Activated naive CD8-positive, alpha-beta T cell treated with anti-CD3 and anti-CD28 coated beads for 36 hours (primary cell): ENCODE measurements at places on chromosomes 5 and 9. TPM values are rescaled to one million over a fixed set of nuclear protein-coding genes. Genes with fewer than 3 reads are reported as not detected.
A peak's percentile ranks its signal among the peaks of the same experiment; 100 is the strongest.

- DNase-seq: no peak
Measured at GRCh38 chr5:58703925-58704555, 121.2 kb downstream of the RAB3C start.

The DRD1 gene
- total RNA-seq: not detected

GRCh38 chr9:134847752-134848432, 32.7 kb upstream of the FCN2 start:
- DNase-seq: no peak

The GPR150 gene
- total RNA-seq: 0.52 TPM

DNA sequence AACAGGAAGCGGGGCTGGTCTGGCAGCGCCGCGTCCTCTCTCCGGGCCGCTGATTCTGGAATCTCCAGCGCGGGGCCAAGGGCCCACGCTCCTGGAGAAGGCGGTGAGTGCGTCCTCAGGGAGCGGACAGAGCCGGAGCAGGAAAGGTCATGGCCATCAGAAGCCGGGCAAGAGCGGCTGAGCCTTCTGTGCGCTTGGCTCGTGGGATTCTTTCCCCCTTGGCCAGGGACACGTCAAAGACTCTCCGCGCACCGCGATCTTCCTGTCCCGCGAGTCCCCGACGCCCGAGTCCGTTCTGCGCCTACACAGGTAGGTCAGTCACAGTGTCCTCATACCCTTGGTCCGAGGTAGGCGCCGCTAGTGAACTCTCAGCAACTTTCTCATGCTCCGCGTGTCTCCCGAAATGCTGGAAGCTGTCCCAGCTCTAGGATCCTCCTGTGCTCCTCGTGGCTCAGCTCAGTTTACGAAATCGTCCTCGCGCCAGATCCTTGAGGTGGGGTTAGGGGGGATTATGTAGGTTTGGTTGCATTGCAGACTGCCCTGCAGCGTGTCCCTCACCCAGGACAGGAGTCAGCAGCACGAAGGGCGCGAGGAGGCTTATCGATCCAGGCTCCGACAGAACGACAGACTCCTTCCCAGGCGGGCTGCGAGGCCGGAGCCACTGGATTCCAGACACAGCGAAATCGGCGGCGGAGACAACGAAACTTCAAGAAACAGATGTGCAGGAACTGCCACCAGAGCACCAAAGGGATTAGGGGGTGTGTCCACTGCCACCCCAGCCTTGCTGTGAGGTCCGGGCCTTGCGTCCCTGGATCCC, 8.7 kb downstream of the LHX6 start:
- DNase-seq: no peak

DNA sequence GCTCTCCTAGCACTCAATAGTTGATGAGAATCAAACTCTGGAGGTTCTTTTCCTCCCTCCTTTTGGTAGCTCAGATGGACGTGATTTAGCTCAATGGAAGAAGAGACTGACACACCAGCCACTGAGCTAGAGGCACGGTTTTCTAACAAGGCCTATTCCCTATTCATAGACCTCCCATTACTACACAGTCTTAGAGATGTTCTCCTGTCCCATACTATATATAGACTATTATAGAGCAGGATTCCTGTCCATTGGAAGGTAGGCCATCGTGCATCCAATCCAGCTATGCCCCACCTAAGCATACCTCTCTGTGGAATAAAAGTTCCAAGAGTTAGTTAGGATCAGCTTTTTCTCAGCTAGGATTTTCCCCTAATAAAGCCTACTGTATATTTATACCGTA, 30.3 kb upstream of the CTNNAL1 start:
- no peak for DNase-seq

- peak; percentile 65 for DNase-seq
Measured at GRCh38 chr5:151612689-151613427, 21.7 kb upstream of the FAT2 start.

DNA sequence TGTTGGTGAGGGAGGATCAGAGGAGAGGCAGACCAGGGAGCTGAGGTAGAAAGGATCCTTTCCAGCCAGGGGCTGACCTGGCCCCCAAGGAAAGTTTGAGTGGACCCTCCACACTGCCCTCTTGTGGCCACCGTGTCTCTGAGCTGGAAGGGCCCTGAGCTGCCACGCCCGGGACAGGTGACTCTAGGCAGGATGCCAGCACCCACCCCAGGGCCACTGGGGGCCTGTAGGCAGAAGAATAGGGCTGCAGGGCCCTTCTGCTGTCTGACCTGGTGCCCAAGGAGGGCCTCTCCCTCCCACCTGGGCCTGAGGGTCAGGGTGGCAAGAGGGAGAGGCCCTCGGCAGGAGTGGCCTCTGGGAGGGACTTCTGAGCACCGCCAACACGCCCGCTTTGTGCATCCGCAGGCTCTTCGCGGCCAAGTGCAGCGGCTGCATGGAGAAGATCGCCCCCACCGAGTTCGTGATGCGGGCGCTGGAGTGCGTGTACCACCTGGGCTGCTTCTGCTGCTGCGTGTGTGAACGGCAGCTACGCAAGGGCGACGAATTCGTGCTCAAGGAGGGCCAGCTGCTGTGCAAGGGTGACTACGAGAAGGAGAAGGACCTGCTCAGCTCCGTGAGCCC, 76.8 kb downstream of the LMX1B start:
- peak; percentile 58 for DNase-seq

DNA sequence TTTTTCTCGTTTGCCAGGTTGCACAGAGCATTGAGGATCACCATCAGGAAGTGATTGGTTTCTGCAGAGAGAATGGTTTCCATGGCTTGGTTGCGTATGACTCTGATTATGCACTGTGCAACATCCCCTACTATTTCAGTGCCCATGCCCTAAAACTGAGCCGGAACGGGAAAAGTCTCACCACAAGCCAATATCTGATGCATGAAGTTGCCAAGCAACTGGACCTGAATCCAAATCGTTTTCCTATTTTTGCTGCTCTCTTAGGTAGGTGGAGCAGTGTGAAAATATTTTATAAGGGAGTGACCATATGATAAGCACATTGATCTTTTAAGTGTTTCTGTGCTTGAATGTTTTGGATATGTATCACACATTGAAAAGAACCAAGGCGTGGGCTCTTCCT, 17.7 kb upstream of the FAM120AOS start:
- DNase-seq: no peak

GRCh38 chr5:136215812-136216211, 22.9 kb upstream of the SMIM32 start:
- DNase-seq: no peak

The SLC34A1 gene
- total RNA-seq: not detected

- no peak for DNase-seq
Measured at GRCh38 chr5:145962001-145962400, 25.6 kb downstream of the SH3RF2 start.

- DNase-seq: no peak
Measured at GRCh38 chr9:114591291-114591787, 3.8 kb downstream of the ATP6V1G1 start.

DNA sequence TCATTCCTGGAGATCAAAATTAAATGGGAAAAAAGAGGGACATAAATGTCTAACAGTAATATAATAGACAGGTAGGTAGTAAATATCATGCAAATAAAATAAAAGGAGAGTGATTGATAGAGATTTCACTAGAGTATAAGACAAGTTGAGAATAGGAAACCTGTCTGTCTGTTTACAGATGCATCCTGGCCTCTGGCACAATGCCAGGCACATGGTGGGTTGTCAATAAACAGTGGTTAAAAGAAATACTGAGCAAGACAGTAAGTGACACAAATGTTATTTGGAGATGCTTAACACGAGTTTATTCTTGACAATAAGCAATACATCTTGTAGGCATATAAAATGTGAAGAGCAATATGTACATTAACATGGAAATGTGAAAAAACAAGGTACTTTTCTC, 33.3 kb downstream of the RICTOR start:
- no peak for DNase-seq

- no peak for DNase-seq
Measured at GRCh38 chr5:42956551-42956950, 83.6 kb downstream of the ANXA2R start.

The SPATA31D4 gene
- total RNA-seq: not detected

DNA sequence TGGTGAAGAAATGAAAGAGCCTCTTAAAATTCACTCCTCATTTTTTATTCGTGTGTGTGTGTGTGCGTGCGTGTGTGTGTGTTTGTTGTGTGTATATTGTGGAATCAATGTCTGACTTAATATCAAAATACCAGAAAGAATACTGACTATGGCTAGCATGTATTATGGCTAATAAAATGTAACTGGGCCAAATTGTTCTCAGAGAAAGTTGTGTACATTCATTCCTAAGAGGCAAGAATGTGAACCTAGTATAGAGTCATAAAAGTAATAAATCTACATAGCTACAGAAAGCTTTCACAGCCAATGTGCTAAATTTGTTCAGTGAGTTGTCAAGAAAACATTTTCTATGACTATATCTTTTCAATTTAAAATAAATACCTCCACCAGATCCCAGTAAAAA, 211.5 kb downstream of the EBF1 start:
- DNase-seq: no peak

- DNase-seq: peak; percentile 71
Measured at GRCh38 chr5:139637438-139638089, 10.6 kb upstream of the CXXC5 start.

DNA sequence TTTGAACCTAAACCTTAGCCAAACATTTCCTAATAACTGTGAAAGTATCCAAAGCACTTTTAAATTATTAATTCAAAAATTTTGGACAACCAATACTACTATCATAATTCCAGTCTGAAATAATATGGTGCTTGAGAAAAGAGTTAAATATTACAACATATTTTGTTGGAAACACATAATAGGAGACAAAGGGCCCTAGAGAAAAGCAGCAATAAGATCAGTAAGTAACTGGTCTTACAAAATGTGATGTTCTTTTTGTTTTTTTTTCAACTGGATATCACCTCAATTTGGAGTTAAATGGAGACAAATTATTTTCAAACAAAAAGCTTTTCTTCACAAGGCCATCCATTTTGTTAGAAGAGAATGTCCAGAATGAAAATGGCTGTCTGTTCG, 21.1 kb downstream of the SRFBP1 start:
- DNase-seq: no peak

DNA sequence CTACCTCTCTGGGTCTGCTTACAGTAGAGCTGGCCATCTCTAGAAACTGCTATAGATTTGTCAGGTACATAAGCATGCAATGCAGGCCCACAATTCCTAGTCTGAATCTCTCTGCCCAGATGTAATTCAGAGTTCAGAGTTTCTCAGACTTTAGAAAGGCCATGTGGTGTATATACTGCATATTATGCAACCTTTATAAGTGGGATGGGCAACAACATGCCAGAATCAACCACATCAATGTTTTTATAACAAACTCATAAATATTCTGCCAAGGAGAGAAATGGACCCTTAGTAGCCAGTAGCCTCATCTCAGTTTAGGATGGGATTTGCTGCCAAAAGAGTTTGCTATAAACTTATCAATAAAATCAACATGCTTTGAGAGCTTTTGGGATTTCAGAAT, 78.8 kb downstream of the SLC1A1 start:
- DNase-seq: no peak

- DNase-seq: no peak
Measured at GRCh38 chr9:6926436-6926835, 168.7 kb downstream of the KDM4C start.
